ENCODE measurements at places on chromosomes 7 and 10.

- DNase-seq, result no peak
Measured at GRCh38 chr7:20236043-20236442, 18.9 kb upstream of the MACC1 start.

GRCh38 chr10:2509081-2509531 is 558.2 kb upstream of the PFKP start:
- DNase-seq, result no peak

GRCh38 chr7:130118294-130118693 is 48.0 kb downstream of the KLHDC10 start:
- no peak for DNase-seq

DNA sequence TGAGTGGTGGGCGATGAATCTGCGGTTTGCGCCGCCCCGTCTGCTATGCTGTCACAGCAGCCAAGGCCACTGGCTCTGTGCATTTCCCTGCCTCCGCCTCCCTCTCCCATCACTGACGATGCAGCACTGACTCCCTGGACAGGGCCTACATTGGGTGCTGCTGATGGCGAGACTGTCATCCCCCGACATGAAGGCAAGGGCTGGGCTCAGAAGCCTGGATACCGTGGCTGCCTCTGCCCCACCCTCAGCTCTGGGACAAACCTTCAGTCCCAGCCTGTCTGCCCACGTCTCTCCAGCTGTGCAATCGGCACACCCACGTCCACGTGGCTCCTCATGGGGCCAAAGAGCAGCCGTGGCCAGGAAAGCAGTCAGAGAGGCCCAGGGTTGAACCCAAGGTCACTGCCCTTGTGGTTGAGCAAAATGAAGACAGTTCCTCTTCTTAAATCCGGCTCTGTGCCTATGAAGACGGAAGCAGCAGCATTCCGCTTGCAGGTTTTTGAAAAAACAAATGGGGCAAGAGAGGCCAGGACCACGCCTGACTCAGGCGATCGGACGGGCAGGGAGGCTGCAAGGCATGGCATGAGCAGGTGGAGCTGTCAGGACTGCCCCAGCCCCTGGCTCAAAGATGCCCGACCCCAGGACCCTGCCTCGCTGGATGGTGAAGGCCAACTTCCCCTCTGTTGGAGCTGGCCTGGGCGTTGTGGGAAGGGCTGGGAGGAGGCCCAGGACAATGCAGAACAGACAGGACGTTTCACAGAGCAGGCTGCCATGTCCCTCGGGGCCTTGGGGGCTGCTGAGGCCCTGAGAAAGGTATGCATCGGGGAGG is 517.5 kb downstream of the DNAJB6 start:
- DNase-seq, result no peak

GRCh38 chr10:5376450-5376849 is 11.7 kb downstream of the UCN3 start:
- DNase-seq, result peak; percentile 16

GRCh38 chr10:33132626-33133025 is 174.6 kb upstream of the ITGB1 start:
- DNase-seq, result no peak

- DNase-seq, result no peak
Measured at GRCh38 chr7:50209461-50210135, 94.9 kb upstream of the IKZF1 start.

DNA sequence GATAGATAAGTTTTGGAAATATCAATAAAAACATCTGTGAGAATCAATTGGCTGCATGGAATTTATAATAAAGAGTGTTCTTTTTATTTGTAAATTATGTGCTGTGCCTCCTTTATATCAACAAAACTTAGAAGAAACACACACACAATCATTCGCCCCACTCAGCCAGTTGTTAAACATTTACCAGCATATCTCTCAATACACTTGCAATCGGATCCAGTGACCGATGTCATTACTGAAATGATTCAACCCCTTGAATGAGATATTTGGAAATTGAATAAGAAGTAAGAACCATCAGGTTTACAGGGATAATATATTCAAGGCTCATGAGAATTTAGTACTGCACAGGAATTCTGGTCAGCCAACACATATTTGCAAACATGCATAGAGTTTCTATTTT is 35.6 kb downstream of the TAF3 start:
- DNase-seq, result no peak

DNA sequence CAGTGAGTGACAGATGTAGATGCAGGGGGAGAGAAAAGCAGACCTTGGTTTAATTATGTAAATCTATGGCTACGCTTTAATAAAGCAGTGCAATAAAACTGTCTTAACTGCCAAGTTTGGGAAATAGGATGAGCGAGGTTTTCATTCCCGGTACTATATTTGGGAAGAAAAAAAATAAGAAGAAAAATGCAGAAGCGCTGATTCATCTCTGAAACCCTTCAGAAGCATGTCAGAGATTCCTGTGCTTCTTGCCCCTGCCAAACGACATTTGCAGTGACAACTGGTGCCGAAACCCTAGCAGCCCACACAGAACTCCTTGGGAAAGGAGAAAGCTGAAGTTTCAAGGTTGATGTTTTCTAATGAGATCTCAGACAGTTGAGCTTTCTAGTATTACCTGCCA is 380.7 kb downstream of the REEP3 start:
- peak; percentile 11 for DNase-seq

- DNase-seq, result no peak
Measured at GRCh38 chr10:102876747-102877153, 7.5 kb downstream of the AS3MT start.

GRCh38 chr7:47500103-47500563 is 81.8 kb downstream of the TNS3 start:
- no peak for DNase-seq
